ENCODE measurements at places on chromosomes 2 and 18.

DNA sequence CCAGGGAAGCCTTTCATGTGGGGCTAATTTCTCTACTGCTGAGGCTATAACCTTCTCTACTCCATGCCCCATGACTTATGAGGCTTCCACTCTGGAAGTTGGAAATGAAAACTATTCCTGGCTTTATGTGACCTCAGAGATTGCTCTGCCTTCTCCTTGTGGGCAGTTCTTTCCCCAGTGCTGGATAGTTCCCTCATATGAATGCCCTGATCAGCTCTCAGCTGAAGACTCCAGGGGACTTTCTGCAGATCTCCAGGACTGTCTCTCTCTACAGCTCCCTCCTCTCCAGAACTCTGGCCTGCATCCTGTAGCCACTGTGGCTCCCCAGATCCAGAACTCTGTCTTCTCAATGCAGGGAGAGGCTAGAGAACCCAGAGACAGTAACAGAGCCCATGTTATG, 235.1 kb downstream of the SEPTIN10 start:
- DNase-seq, result no peak

- peak; percentile 53 for DNase-seq
Observed at GRCh38 chr2:212912445-212913103, 238.8 kb downstream of the IKZF2 start.

GRCh38 chr2:64454386-64455332, 697 bp downstream of the LGALSL start:
- no peak for DNase-seq

GRCh38 chr2:186612026-186612425, 22.2 kb downstream of the ITGAV start:
- DNase-seq, result no peak

GRCh38 chr18:26894426-26894825, 28.9 kb upstream of the AQP4 start:
- no peak for DNase-seq

- peak; percentile 38 for DNase-seq
Observed at GRCh38 chr2:85248773-85249509, 78.8 kb downstream of the TGOLN2 start.

- DNase-seq, result peak; percentile 17
Observed at GRCh38 chr18:36786686-36787085, 42.1 kb downstream of the TPGS2 start.

DNA sequence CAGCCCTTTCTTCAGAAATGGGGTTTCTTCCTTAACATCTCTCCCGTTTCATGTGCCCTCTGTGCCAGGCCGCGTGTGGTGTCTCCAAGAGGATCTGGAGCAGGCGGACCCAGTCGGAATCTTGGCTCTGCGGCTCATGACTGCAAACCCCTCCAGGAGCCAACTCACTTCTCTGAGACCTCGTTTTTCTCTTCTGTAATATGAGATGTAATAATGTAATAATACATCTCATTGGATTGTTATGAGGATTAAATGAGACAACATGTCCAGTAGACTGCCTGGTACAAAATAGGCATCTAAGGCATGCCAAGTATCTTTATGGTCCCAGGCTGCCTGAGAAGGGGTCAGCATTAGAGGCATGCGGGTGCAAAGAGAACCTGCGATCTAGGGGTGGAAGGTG, 221.3 kb upstream of the REV1 start:
- DNase-seq, result no peak

- DNase-seq, result no peak
Observed at GRCh38 chr18:12421732-12422131, 14.0 kb downstream of the PRELID3A start.

GRCh38 chr2:131037398-131038257, 55.6 kb downstream of the FAM168B start:
- no peak for DNase-seq

DNA sequence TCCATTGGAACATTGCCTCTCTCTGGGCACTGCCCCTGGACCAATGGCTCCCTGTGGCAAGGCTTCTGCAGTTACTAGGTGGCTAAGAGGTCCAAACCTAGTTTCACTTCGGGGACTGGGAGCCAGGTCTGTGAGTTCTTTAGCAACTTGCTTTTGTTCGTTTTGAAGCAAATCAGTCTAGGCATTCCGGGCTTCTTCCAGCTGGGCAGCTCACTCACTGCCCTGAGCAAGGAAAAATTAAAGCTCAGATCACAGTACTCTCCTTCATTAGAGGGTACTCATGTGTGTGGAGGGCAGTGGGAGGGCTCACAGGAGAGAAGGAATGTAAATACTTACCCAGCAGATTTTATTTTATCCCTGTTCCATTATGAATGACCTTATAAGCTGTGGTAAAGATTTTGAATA, 80.3 kb downstream of the SPP2 start:
- no peak for DNase-seq

DNA sequence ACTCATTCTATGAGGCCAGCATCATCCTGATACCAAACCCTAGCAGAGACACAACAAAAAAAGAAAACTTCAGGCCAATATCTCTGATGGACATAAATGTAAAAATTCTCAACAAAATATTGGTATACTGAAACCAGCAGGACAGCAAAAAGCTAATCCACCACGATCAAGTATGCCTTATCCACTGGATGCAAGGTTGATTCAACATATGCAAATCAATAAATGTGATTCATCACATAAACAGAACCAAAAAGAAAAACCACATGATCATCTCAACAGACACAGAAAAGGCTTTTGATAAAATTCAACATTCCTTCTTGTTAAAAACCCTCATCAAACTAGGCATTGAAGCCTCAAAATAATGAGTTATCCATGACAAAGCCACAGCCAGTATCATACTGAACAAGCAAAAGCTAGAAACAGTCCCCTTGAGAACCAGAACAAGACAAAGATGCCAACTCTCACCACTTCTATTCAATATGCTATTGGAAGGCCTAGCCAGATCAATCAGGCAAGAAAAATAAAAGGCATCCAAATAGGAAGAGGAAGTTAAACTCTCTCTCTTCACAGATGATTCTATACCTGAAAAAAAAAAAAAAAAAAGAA, 45.3 kb downstream of the RTTN start:
- no peak for DNase-seq

GRCh38 chr18:80252136-80252535, 4.8 kb upstream of the PARD6G start:
- no peak for DNase-seq

DNA sequence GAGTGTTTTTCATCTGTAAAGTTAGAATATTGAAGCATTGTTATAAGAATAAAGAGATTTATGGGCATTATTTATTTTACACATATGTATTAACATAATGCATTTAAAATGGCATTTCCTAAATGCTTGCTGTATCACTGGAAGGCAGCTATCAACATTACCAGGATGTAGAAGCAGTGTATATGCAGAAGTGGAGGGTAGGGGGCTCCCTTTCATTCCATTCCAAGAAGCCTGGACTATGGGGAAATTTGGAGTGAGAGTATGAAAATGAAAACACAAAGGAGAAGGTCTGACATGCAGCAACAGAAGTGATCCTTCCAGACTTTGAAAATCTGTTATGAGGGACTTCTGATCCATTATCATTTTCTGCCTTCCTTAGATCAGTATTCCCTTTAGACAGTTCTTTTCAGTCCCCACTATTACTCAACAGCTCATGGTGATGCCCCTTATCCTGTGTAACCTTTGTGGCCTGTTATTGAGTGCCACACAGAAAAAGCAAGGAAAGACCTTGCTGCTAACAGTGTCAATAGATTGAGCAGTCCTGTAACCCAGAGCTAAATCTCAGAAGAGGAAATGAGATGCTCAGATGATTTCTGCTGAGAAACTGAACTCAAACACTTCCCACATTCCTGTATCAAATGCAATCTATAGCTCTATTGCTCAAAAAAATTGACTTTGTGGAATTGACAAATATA, 216.6 kb downstream of the HNMT start:
- DNase-seq, result no peak

DNA sequence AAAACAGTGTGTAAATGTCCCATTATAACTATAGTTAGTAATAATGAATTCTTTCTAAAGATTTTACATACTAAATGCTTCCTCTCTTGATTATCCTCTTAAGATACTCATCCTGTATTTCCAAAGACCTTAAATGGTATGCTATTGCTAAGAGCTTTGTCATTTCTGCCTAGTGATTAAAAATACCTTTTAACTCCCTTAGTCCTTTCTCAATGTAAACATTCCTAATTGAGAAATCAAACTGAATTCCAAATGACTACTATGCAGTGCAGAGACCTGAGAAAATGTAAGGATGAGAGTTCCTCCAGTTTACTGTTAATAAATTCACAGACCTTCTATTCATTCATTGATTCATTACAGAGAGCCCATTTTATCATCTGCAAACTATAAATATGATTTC, 86.9 kb downstream of the SOS1 start:
- no peak for DNase-seq

GRCh38 chr2:210623506-210623905, 67.1 kb downstream of the CPS1 start:
- no peak for DNase-seq

DNA sequence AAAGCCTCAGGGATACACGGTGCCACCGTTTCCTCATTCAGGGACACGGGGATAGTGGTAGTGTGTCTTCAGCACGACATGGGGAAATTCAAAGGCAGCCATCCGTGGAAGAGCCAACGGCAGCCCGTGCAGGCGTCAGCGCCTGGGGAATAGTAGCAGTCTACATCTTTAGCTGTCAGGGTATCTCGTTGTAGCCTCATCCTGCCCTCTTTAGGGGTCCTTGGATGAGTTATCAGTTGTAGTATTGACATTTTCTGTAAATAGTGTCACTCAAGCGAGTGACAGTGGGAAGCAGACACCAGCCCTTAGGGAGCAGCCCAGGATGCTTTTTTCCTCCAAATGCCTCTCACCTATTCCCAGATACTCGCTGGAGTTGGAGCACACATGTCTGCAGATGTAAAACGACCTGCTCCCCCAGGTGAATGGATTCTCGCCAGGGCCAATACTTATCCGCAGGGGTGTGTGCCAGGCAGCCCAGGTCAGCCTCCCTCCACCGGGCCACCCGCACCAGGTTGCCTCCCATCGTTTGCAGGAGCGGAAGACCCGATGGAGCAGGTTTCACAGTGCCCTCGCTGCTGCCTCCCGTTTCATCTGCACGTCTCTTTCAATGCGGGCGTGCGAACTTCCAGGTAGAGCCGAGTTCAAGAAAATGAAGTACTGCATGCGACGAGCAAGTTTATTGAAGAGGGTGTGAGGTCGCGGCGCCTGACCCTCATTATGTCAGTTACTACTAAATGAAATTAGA, 41.0 kb downstream of the AGAP1 start:
- no peak for DNase-seq

GRCh38 chr2:18153741-18154140, 275.3 kb downstream of the KCNS3 start:
- no peak for DNase-seq
